ENCODE measurements at places on chromosomes 3 and 15.

- DNase-seq, result no peak
These were observed 179.2 kb downstream of the RORA start for GRCh38 chr15:61049934-61050333.

GRCh38 chr3:151166161-151166560 is 36.9 kb downstream of the GPR171 start:
- no peak for DNase-seq

DNA sequence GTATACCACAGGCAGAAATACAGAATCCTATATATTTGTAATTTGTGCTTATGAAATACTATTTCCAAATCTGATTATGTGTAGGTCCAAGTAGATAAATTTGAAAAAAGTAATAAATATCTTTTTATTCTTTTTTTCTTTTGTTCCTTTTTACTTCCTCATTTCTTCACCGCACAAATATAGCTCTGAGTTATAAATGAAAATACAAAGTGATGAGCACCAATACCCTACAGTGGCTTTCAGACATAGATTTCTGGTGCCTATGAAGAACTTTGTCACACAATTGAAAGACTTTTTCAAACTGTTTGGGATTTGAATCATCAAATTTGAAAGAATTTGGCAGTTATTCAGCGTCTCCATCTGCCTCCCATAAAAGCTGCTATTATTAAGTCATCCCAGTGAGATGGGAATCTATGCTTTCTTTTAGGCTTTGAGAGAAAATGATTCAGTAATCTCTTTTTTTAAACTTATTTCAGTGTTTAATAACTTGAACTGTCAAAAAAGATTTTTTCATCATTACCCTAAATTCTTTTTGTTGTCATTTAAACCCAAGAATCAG is 363.6 kb upstream of the GOLIM4 start:
- no peak for DNase-seq

GRCh38 chr3:101383656-101384055 is 63.3 kb upstream of the IMPG2 start:
- DNase-seq, result no peak

GRCh38 chr3:184597829-184598573 is 36.4 kb downstream of the EPHB3 start:
- no peak for DNase-seq

DNA sequence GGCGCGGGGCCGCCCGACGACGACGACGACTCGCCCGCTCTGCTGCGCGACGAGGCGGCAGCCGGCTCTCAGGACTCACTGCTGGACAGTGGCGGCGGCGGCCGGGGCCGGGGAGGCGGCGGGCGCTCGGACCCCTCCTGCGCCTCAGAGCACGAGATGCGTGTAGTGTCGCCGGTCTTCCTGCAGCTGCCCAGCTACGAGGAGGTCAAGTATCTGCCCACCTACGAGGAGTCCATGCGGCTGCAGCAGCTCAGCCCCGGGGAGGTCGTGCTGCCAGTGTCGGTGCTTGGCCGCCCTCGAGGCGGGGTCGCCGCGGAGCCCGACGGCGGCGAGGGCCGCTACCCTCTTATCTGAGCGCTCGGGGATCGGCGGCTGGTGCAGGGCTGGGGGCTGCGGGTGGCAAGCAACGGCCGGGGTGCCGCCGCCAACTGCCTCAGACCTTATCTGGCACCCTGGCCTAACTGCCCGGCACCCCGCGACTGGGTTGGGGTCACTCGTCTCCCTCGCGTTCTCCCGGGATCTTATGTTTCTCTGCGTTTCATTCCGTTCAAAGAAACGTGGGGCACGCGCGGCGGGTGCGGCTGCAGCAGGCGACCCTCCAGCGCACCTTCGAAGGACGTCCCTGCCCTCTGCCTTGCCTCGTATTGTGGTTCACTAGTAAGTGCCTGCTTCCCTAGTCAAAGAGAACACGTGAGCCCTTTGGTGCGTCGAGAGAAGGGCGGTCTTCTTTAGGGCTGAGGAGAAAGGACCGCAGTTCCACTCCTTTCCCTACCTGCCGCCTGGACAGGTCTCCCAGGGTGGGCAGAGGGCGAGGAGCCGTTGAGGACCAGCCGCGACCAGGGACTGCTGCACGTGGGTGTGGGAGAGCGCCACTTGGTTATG is 1.0 kb downstream of the C3orf80 start:
- no peak for DNase-seq

Measured in omental fat pad (tissue), 4 donors.